ENCODE measurements at places on chromosomes 7 and 10.

- peak; percentile 92 for DNase-seq
Observed at GRCh38 chr10:33901166-33901565, 566.7 kb upstream of the NRP1 start.

DNA sequence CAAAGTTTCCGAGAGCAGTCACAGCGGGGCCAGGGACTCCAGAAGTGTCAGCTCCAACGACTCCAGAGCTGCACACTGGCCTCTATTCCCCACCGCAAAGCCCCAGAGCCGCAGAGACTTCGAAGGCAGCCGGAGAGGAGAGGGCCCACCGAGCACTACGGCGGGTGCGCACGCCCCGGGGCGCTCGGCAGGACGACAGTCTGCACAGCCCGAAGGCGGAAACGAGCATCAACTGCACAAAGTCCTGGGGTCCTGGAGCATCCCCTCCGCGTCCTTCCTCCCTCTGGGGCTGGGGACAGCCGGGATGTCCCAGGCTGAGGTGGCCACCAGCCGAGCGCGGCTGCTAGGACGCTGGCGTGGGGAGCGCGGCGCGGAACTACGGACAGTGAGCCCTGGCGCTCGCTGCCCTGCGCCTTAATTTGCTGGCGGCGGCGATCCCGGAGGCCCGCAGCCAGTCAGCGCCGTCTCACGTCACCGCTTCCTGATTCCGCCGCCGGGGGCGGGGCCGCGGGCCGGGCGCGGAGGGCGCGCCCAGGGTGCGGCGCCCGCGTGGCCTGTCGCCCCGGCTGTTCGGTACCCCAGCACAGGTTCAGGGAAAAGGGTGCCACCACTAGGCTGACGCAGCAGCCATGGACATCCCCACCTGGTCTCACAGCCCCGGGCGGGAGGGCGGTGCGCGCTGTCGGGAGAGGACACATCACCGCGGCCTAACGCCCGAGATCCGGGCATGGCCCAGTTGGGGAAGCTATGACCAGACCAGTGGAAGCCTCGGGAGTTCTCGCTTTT lies at the start of gene TBX20:
TBX20 (minus strand) TSS at position 391 of the 786 bp plus-strand sequence. CDS start 480 bp downstream, outside the sequence.
- peak; percentile 23 for DNase-seq

DNA sequence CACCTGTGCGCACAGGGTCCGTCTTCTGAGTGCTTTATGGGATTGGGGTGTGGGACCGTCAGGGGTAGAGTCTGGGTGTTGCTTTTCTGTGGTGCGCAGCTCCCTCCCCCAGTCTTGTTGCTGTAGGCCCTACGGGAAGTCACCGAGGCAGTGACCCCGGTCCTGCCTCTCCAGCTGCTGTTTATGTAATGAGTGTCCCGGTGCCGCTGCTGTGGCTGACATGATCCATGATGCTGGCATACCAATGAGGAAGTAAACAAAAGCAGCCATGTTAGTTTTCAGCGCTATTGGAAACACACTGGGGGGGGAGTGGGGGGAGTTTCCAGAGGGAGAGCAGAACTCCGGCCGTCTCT lies 1.1 kb downstream of the TRIM8 start:
- DNase-seq = peak; percentile 72

DNA sequence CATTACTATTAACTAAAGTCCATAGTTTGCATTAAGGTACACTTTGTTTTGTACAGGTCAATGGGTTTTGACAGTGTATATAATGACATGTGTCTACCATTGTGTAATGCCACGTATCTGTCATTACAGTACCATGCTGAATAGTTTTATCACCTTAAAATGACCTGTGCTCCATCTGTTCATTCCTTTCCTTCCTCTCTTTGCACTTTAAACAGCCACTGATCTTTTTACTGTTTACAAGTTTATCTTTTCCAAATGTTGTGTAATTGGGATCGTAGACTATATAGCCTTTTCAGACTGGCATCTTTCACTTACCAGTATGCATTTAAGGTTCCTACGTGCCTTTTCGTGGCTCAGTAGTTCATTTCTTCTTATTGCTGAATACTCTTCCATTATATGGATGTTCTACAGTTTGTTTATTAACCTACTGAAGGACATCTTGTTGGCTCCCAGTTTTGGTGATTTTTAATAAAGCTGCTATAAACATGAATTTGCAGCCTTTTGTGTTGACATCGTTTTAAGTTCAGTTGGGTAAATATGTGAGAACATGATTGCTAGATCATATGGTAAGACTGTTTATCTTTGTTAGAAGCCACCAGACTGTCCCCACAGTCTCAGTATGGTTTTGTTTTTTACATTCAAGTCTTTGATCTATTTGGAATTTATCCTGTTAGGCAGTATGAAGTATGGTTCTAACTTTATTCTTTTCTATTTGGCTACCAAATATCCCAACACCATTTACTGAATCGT lies 24.7 kb downstream of the STAM start:
- DNase-seq = no peak

DNA sequence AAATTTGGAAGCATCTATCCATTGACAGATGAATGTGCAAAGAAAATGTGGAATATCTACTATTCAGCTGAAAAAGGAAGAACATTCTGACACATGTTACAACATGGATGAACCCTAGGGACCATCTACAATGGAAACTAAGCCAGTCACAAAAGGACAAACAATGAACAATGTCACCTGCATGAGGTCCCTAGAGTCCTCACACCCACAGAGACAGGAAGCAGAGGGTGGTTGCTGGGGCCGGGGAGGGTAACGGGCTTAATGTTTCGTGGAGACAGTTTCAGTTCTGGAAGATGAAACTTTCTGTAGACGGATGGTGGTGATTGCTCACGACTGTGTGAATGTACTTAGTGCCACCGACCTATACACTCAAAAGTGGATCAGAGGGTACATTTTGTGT lies 282.9 kb downstream of the ADARB2 start:
- DNase-seq = no peak

DNA sequence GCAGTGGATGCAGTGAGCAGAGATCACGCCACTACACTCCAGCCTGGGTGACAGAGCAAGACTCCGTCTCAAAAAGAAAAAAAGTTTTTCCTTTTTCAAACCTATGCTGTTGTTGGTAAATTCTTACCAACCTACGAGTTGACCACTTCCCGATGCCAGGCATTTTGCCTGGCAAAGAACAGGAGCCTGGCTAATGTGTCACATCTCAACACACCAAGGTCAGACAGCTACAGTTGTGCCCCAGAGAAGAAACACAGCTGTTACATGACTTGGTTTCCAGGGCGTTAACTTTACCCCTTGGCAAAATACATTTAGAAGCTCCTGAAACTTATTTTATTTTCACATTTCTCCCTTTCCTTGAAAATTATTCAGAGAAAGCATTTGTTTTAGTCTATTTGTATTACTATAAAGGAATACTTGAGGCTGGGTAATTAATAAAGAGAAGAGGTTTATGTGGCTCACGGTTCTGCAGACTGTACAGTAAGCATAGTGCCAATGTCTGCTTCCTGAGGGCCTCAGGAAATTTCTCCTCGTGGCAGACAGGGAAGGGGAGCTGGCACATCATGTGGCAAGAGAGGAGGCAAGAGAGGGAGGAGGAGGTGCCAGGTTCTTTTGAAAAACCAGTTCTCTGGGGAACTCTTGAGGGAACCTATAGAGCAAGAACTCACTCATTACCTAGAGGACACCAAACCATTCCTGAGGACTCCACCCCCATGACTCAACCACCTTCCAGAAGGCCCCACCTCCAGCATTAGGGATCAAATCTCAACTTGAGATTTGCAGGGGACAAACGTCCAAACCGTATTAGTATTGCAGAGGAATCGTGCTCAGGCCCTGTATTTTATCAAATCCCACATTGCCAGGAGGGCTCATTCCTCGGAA lies 83.3 kb downstream of the PAXIP1 start:
- no peak for DNase-seq

GRCh38 chr10:63910806-63911205 lies 389.6 kb downstream of the REEP3 start:
- no peak for DNase-seq

GRCh38 chr10:49463605-49464004 lies 67.7 kb upstream of the DRGX start:
- no peak for DNase-seq

- no peak for DNase-seq
Observed at GRCh38 chr10:125633517-125633999, 49.4 kb downstream of the TEX36 start.

- peak; percentile 96 for DNase-seq
Observed at GRCh38 chr7:137930581-137930980, 71.3 kb downstream of the CREB3L2 start.

DNA sequence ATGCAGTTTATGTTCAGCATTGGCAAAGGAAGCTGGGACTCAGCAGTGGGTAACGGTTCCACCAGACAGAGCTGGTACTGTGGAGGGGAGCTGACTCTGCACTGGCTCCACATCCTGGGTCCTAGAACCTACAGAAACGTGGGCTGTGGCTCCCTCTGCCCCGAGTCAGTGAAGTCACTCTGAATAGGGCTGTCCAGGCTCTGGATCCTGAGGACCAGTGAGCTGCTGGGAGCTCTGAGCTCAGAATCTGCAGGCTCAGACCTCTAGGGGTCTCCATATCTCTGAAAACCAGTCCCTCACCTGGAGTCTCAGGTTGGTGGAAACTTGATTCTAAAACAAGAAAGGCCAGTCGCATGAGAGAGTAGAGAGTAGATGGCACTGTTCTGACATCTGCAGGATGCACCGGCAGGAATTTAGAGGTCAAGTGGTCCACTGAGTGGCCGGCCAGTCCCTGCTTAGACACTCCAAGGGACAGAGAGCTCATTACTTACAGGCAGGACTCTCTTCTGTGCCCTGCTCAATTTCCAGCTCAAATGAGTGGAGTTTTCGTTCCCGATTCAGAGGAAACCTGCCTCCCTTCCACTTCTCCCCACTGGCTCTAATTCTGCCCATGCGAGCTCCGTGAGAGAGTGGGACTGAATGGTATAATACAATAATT lies 18.6 kb downstream of the NPFFR1 start:
- no peak for DNase-seq

- DNase-seq = peak; percentile 96
Observed at GRCh38 chr7:128453836-128454804, 1.6 kb upstream of the HILPDA start.

- no peak for DNase-seq
Observed at GRCh38 chr10:49608166-49609005, 1.7 kb upstream of the SLC18A3 start.

GRCh38 chr7:15947754-15948153 lies 261.3 kb upstream of the MEOX2 start:
- peak; percentile 20 for DNase-seq

DNA sequence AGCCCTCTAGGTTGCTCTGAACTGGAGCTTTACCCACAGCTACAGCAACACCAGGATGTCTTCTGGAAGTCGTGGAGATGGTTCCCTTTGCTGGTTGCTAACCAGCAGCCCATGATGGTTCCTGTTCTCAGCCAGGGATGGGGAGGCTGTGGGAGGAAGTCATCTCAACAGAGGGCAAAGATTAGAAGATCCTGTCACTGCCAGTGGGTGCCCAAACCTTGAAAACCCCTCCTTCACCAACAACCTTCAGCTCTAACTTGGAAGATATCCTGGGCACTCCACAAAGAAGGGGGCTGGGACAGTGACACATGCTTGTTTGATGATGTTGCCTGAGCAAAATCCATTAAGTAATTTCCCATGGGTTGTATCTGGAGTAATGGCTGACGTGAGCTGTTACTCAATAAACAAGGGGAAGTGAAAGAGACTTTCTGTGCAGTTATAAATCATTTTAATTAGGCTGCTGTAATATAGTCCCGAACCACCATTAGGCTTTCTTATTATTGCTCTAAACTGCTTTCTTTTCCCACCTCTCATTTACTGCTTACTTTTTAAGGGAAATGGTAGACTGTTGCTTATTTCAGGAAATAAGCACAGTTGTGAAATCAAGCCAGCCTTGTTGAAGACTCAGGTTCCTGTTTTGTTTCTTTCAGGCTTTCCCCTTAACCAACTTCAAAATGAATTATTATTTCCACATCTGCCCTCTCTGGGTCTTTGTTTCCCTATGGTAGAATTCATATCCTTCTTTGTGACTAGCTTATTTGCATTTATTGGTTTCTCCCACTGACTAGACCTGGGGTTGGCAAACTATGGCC lies 124.8 kb downstream of the PPP1R17 start:
- peak; percentile 79 for DNase-seq

- DNase-seq = peak; percentile 76
Observed at GRCh38 chr10:36254199-36254598, 612.1 kb upstream of the FZD8 start.

- DNase-seq = peak; percentile 11
Observed at GRCh38 chr10:18594574-18595156, 56.7 kb downstream of the NSUN6 start.

DNA sequence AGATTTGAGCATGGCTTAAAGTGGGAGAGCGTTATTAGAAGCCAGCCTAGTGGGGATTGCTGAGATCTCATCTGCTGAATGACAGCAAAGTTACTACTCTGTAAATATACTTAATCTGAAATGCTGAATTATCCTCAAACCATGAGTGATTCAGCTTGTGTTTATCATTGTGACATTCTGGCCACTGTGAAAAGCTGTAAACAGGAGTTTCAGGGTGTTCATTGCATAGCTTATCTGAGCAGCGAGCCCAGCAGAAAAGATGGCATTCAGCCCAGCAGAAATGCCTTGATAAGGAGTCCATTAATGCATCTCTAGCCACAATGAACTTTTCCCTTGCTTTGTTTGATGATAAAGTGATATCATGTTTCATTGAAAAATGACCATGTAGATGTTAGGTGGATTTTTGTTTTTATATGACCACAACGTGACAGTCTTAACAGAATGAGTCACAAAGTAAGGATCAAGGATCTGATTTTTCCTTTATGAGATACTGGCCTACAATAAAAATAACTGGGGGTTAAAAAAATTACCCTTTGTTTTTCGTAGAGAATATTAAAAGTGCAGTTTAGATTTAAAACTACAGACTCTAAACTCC lies 7.8 kb downstream of the TES start:
- DNase-seq = peak; percentile 88

DNA sequence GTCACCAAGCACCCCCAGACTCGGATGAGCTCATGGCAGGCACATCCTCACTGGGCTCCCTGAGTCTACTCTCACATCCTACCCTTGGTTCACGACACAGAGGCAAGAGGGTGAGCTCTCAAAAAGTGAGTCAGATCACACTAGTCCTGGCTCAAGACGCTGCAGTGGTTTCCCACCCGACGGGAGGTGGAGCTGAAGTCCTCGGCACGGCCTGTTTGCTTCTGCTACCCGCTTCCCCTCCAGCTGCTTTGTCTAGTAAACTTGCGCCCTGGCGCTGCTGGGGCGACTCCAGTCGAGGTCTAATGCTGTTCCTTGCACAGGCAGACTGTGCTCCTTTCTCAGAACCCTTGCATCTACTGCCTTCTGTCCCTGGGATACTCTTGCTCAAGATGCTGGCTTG lies 13.5 kb upstream of the SFMBT2 start:
- no peak for DNase-seq

GRCh38 chr7:34128762-34129161 lies 223.4 kb downstream of the BMPER start:
- DNase-seq = peak; percentile 90

All from fibroblast of mammary gland (primary cell).